Smooth muscle cell of bladder (primary cell): ENCODE measurements at places on chromosomes 12 and 14. TPM values are rescaled to one million over a fixed set of nuclear protein-coding genes. Genes with fewer than 3 reads are reported as not detected.

MOK gene
- 8.4 and 8.5 TPM in 2 replicates for total RNA-seq

ADSS1 gene
- 5.3 and 6.5 TPM in 2 replicates for total RNA-seq

CD27 gene
- total RNA-seq: 0.09 and 0.14 TPM in 2 replicates

RDH12 gene
- not detected in 2 replicates for total RNA-seq

ABCD2 gene
- under 0.01 and 0.09 TPM in 2 replicates for total RNA-seq

TAMALIN gene
- total RNA-seq: 6.5 and 8.3 TPM in 2 replicates

CCNB1IP1 gene
- 49.9 and 51.5 TPM in 2 replicates for total RNA-seq

OLR1 gene
- total RNA-seq: 0.92 and 3.1 TPM in 2 replicates

LBHD2 gene
- total RNA-seq: not detected in 2 replicates

HOXC12 gene
- total RNA-seq: not detected in 2 replicates

FBLN5 gene
- total RNA-seq: 35.4 and 46.7 TPM in 2 replicates

OAS2 gene
- total RNA-seq: 0.55 and 0.71 TPM in 2 replicates

PAWR gene
- total RNA-seq: 15.5 and 31.5 TPM in 2 replicates

ADGRD1 gene
- total RNA-seq: 10.2 and 19.9 TPM in 2 replicates
